Activated CD4-positive, alpha-beta memory T cell treated with anti-CD3 and anti-CD28 coated beads, Interleukin-2, amount 10 ng/mL, durations not matched to agents 7 days and 5 days (primary cell): ENCODE measurements at places on chromosomes 7 and 10.

DNA sequence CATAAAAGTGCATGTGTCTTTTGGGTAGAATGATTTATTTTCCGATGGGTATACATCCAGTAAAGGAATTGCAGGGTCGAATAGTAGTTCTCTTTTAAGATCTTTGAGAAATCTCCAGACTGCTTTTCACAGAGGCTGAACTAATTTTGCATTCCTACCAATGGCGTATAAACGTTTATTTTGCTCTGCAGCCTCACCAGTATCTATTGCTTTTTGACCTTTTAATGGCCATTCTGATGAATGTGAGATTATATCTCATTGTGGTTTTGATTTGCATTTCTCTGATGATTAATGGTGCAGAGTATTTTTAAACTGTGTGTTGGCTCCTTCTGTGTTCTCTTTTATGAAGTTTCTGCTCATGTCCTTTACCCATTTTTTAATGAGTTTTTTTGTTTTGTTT is 1020.1 kb downstream of the NXPH1 start:
- DNase-seq: no peak

DNA sequence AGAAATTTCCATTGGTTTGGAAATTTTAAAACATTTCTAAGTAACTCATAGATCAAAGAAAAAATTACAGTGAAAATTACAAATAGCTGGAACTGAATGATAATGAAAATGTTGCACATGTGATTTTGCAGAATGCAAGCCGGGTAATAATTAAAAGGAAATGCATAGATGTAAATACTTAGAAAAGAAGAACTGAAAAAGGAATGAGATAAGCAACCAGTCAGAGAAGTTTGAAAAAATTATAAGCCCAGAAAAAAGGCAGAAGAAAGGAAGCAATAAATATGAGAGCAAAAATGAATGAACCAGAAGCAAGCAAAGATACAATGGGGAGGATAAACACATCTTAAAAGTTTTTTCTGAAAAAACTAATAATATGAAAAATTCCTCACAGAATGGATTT is 3.2 kb upstream of the TMEM273 start:
- no peak for DNase-seq

DNA sequence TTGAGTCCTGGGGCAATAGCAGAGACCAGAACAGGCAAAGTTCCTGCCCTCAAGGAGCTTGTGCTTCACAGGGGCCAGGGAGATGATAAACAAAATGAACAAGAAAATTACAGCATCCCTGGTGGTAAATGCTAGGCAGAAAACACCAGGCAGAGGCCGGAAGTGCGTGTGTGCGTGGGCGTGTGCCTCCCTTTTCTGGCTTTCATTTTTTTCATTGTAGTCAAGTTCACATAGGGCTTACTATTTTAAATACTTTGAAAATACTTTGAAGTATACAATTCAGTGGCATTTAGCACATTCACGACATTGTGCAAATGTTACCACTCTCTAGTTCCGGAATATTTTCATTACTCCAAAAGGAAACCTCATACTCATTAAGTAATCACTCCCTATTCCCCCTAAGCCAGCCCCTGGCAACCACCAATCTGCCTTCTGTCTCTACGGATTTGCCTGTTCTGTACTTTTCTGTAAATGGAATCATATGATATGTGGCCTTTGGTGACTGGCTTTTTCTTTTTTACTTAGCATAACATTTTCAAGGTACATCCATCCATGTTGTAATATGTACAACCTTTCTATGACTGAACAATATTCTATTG is 88.1 kb upstream of the PDCD4 start:
- DNase-seq: peak; percentile 69

DNA sequence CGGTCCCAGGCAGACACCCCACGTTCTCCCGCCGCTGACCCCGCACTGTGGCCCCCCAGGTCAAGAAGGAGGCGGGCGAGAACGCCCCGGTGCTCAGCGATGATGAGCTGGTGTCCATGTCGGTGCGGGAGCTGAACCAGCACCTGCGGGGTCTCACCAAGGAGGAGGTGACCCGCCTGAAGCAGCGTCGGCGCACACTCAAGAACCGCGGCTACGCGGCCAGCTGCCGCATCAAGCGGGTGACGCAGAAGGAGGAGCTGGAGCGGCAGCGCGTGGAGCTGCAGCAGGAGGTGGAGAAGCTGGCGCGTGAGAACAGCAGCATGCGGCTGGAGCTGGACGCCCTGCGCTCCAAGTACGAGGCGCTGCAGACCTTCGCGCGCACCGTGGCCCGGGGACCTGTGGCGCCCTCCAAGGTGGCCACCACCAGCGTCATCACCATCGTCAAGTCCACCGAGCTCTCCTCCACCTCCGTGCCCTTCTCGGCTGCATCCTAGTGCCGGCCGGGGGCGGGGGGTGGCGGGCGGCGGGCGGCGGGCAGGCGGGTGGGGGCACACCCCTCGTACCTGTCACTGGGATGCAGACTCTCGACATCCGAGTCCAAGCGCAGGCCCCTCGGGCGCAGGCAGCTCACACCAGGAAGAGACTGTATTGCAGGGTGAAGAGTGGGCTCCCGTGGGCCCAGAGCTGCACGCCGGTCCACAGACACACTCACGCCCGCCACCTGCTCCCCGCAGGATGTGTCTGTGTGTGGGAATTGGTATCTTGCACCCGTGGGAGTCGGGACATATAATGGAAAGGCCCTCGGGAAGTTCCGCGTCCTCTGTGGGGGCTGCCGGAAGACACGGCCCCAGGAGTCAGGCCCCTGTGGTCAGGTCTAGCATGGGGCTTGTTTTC is 9.6 kb downstream of the MAFK start:
- no peak for DNase-seq

DNA sequence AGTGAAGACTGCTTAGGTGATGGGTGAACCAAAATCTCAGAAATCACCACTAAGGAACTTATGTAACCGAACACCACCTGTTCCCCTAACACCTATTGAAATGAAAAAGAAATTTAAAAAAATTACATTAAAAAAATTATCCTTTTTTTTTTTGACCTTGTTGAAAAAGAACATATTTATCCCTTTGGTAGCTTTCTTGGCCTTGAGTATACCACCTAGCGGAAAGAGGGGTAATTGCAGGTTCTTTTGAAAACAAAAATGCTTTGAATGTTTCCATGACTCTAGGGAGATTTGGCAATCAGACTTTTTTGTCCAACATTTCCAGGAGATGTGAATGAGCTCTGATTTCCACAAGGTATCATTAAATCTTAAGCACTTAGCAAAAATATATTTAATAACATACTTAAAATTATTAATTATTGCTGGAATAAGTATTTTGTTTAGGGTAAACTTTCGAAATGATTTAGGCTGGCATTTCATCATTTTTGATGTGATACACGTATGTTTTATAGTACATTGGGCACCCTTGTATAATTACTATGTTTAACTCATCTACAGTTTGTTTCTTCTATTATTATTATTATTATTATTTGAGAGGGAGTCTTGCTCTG is 47.0 kb upstream of the ELMO1 start:
- no peak for DNase-seq

DNA sequence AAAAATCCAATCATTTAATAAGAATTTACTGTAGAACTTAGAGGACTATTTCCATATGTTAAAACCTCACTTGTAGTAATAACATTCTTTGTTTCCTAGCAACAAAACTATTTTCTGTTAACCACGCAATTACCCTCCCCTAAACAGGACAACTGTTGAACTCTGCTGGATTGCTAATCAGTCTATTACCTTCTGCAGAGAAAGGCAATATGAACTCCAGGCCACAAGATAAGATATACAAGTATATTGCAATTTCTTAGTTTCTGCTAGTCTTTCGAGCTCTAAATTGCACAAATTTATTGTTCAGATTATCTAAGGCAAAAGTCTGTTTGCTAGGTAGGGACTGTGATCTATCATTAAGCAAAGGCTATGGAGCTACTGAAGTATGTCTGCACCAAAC is 920.1 kb upstream of the LRRN3 start:
- no peak for DNase-seq

- DNase-seq: no peak
These were observed 144.2 kb downstream of the ELFN1 start for GRCh38 chr7:1814089-1814811.

- DNase-seq: no peak
These were observed 46.9 kb upstream of the KMT2E start for GRCh38 chr7:104967088-104967487.

- DNase-seq: no peak
These were observed 625.1 kb downstream of the DNAJB6 start for GRCh38 chr7:157961731-157962457.

DNA sequence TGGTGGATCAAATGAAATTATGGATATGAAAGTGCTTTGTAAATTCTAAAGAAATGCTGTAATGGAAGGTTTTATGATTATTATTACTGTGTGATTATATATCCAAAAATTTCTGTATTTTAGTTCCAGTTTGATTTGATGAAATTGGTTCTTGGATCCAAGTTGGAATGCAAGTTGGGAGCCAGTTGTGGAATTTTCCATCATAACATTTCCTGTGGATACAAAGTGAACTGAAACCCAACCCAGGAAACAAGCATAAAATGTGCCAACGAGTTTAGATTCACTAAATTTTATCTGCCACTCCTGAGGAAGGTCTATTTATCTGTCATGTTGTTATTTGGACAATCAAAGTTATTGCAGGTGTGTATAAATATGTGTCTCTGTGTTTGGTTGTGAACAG is 131.4 kb upstream of the MDFIC start:
- no peak for DNase-seq

GRCh38 chr7:149863500-149863899 is 10.3 kb upstream of the ATP6V0E2 start:
- DNase-seq: no peak

- no peak for DNase-seq
These were observed 14.6 kb downstream of the RSBN1L start for GRCh38 chr7:77710861-77711260.

- no peak for DNase-seq
These were observed 83.6 kb downstream of the DNAJC1 start for GRCh38 chr10:21919906-21920305.

GRCh38 chr7:66237906-66238772 is 33.0 kb downstream of the TPST1 start:
- DNase-seq: no peak

DNA sequence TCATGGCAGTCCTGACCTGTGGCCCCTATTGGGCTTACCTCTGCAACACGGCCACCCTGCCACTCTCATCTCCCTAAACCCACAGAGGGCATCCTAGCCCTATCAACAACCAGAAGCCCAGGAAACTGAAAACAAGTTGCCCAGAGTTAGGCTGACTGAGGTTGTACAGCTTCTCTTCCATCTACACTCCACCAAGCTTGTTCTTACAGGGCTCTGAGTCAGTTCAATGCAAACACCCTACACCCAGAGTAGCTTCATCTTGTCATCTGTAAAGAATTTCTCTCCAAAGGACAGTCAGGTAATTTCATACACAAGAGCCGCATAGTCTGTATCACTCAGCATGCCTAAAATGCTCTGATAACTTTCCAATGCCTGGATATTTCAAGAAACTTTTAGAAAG is 175.4 kb downstream of the ARID5B start:
- no peak for DNase-seq

GRCh38 chr7:155285833-155286232 is 11.8 kb upstream of the INSIG1 start:
- DNase-seq: no peak

GRCh38 chr10:119805702-119806230 is 66.9 kb downstream of the MCMBP start:
- no peak for DNase-seq

GRCh38 chr10:110648692-110649346 is 4.7 kb downstream of the RBM20 start:
- DNase-seq: no peak

DNA sequence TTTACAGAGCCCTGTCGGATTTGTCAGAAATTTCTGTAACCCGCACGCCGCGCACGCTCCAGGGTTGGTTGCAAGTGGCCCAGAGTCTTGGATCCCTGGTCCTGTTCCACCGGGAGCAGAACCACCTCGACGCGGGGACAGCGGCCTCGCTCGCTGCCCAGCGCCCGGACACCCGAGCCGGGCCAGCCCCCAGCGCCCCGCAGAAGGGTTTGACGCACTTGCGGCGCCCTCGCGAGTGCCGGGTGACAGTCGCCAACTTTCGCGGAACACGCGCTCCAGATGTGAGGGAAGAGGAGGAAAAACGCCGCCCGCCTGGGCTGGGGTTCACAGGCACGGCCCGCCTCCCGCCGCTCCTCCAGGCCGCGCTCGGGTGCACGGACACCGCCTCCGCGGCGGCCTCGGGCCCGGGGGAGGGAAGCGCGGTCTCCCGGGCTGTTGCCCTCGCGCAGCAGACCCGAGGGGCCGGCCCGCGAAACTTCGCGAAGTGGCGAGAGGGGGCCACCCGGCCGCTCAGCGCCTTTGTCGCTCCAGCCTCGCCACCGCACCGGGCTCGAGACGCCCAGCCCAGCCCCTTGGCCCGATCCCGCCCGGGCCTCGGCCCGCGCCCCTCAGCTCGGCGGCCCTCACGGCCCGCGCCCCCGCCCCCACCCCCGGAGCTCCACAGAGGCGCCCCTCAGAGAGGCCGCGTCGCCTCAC is 514 bp downstream of the RNF216 start:
- peak; percentile 38 for DNase-seq

- peak; percentile 74 for DNase-seq
These were observed 1.7 kb downstream of the SFXN3 start for GRCh38 chr10:101032637-101033224.

DNA sequence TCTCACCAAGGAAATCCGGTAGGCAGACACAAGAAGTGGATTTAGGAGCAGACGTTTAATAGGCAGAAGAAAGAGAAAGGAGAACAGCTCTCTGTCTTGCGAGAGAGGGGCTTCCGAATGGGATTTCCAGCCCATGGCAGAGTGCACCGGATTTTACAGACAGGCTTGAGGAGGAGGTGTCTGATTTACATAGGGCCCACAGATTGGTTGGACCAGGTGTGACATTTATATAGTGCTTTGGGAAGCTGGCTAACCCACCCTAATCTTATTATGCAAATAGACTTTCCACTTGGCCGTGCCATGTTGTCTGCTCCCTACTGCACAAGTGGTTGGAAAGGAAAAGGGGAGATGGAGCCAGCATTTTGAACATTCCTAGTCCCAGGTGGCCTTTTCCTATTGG is 57.8 kb downstream of the ANKMY2 start:
- no peak for DNase-seq

DNA sequence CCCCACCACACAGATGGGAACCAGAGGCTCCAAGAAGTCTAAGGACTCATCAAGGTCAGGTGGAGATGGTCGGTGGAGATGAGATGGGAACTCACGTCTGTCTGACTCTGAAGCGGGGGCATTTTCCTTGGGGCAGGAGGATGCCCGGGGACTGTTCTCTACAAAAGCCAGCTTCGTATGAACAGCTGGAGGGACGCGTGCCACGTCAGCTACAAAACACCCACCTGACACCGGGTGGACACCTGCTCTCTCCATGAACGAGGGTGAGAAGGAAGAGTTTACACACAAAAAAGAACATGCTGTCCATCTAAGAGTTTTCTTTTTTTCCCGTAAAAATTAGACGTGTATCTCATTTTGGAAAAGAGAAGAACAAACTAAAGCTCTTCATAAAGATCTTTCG is 47.7 kb downstream of the C10orf143 start:
- DNase-seq: no peak
